Heart right ventricle (tissue), 16 donors: ENCODE measurements at places on chromosomes 3 and 15. TPM values are rescaled to one million over a fixed set of nuclear protein-coding genes. Genes with fewer than 3 reads are reported as not detected.

DNA sequence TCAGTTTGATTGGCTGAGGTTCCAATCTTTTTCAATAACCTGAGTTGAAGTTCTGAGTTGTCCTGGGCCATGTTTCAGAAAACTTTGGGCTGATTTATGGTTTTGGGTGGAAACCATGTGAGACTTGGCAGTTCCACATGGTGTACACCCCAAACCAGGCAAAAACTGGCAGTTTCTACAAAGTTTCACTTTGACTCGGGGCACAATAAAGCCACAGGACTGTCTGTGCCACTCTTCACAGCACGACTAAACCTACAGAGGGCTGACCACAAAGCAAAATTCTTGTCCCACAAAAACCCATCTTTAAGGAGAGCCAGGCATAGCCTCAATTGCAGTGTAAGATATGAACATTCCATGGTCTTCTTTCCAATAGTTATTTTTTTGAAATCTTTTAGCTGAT, 155.0 kb downstream of the DUT start:
- DNase-seq = no peak

- no peak for DNase-seq
These were observed 755.3 kb downstream of the ROBO1 start for GRCh38 chr3:79012530-79012913.

DNA sequence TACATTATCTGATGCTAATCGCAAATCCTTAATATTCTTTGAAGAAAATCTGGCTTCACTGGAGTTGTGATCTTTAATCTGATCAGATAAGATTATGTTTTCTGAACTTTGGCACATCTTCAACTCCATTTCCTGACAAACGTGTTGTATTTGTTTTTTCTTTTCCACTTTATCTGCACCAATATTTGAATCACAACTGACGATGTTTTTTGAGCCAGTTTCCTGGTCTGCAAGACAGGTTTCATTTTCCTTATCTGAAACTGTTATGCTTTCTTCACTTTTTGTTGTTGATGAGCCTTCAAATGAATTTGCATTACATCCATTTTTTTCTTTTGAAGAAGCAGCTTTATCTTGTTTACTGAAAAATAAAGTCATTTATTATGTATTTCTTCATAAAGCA, 101.5 kb downstream of the ZNF280D start:
- no peak for DNase-seq

DNA sequence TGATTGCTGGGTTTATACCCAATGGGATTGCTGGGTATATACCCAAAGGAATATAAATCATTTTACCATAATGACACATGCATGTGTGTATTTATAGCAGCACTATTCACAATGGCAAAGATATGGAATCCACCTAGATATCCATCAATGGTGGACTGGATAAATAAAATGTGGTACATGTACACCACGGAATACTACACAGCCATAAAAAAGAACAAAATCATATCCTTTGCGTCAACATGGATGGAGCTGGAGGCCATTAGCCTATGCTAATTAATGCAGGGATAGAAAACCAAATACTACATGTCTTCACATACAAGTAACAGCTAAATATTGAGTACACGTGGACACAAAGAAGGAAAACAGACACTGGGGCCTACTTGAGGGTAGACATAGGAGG, 22.6 kb downstream of the MNS1 start:
- no peak for DNase-seq

DNA sequence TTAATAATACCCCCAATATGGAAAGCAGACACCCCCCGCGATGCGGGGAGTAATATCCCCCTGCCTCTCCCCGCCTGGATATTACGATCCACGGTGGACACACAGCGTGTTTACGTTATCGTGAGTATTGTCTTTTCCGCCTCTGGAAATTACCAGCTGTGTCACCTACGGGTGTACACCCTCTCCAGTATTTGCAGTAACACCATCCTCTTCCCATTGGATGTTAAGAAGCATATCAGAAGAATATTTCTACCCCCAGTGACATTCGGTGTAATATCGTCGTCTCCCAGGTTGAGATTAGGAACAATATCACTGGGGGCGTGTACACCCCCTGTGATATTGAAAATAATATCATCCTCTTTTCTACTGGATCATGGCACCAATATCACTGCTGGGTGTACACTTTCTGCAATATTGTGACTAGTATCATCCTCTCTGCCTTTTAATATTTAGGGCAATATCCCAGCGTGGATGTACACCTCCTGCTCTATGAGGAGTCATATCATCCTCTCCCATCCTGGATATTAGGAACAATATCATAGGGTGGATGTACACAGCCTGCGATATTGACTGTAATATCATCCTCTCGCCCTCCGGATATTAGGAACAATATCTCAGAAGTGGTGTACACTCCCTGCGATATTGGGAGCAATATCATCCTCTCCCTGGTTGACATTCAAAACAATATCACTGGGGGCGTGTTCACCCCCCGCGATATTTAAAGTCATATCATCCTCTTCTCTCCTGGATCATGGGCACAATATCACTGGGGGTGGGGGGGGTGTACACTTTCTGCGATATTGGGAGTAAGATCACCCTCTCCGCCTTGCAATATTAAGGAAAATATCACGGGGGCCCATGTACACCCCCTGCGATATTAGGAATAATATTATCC, 20.3 kb upstream of the BMF start:
- no peak for DNase-seq

GRCh38 chr3:173825730-173826129, 428.2 kb downstream of the NLGN1 start:
- DNase-seq = no peak

DNA sequence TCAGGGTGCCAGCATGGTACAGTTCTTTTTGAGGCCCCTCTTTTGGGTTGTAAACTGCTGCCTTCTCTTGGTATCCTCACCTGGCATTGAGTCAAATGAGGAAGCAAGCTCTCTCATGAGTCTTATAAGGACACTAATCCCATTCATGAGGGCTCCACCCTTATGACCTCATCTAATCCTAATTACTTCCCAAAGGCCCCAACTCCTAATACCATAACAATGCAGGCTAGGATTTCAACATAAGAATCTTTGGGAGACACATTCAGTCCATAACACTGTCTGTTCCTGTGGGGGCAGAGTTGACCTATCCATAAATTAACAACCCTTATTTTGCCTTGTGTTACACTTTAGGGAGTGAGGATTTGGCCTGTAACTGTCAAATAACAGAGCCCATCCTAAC, 278.3 kb downstream of the LRTM1 start:
- DNase-seq = no peak

GRCh38 chr15:35061825-35062737, 23.0 kb downstream of the NANOGP8 start:
- DNase-seq = no peak

- DNase-seq = no peak
These were observed 192.6 kb downstream of the PDZRN3 start for GRCh38 chr3:73432023-73432705.

- DNase-seq = no peak
These were observed 223.5 kb downstream of the DTWD1 start for GRCh38 chr15:49844390-49844789.

GRCh38 chr3:85189731-85190130, 230.9 kb downstream of the CADM2 start:
- DNase-seq = no peak

Gene CHCHD6
- 27.0 TPM for polyA plus RNA-seq

Gene PLSCR4
- 4.6 TPM for polyA plus RNA-seq

Gene ACTC1
- 3,470 TPM for polyA plus RNA-seq

Gene LSAMP
- 1.8 TPM for polyA plus RNA-seq

Gene RBM6
- 26.0 TPM for polyA plus RNA-seq

Gene FRMD5
- polyA plus RNA-seq = 9.5 TPM

Gene AHSG
- polyA plus RNA-seq = not detected
